Liver (tissue), 10 donors: ENCODE measurements at places on chromosomes 7 and 10.

- no peak for DNase-seq
Measured at GRCh38 chr7:148693651-148694050, 5.1 kb upstream of the CUL1 start.

- DNase-seq: no peak
Measured at GRCh38 chr10:15843695-15844094, 16.6 kb downstream of the MINDY3 start.

DNA sequence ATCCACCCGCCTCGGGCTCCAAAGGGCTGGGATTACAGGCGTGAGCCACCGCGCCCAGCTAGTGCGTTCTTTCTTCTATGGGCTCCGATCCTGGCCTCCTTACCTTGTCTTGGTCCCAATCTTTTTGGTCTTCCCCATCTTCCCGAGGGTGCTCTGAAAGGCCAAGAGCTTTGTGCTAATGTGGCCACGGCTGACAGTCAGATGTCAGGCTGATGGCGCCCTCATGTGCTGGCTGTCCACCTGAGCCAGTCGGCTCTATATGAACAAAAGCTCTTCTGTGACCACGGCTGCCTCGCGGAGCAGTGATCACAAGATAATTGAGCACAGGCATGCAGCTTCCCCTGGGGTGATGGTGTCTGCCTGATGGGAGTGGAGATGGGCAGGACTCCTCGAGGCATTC, 11.0 kb upstream of the AHCYL2 start:
- no peak for DNase-seq

DNA sequence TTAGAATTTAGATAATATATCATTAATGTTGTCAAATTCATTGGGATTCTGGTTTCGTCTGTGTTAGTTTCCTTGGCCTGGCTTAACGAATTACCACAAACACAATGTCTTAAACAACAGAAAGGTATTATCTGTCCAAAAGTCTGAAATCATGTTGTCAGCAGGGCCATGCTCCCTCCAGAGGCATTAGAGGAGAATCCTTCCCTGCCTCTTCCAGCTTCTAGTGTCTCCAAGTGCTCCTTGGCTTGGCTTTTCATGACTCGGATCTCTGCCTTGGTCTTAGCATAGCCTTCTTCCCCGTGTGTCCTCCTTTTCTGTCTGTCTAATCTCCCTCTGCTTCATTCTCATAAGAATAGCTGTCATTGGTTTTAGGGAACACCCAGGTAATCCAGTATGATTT, 482.5 kb downstream of the SEMA3D start:
- no peak for DNase-seq

- DNase-seq: no peak
Measured at GRCh38 chr10:103636492-103636891, 143.0 kb downstream of the NEURL1 start.

GRCh38 chr10:11298116-11298515, 280.4 kb downstream of the CELF2 start:
- DNase-seq: no peak

GRCh38 chr10:15472008-15472407, 100.9 kb upstream of the FAM171A1 start:
- no peak for DNase-seq

DNA sequence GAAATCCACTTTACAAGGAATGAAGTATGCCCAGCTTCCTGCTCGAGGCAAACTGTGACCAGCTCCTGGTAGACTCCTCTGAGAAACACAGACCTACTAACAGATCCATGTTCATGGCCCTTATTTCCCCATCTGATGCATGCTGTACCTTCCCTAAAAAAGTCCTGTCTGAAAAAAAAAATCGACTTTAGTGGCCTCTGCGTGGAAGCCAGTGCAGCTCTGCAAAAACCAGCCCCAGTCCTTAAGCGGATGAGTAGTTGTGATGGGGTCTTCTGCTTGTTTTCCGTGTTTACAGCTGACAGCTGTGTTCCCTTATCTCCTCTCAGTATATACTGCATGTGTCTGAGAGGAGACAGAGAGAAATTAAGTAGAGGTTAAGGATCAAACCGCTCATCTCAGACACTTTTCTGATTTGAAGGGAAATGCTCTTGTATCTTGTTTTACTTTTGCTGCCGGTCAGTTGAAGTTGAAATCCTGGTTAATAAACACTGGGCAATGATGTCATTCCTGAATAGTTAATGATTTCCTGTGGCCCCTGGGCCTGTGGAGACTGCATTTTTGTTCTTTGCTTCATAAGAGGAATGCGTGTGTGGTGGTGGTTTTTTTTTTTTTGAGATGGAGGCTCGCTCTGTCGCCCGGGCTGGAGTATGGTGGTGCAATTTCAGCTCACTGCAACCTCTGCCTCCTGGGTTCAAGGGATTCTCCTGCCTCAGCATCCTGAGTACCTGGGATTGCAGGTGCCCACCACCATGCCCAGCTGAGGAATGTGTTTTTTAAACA, 67.6 kb downstream of the DOCK1 start:
- DNase-seq: no peak

- DNase-seq: no peak
Measured at GRCh38 chr10:28988980-28989379, 299.9 kb upstream of the LYZL1 start.

DNA sequence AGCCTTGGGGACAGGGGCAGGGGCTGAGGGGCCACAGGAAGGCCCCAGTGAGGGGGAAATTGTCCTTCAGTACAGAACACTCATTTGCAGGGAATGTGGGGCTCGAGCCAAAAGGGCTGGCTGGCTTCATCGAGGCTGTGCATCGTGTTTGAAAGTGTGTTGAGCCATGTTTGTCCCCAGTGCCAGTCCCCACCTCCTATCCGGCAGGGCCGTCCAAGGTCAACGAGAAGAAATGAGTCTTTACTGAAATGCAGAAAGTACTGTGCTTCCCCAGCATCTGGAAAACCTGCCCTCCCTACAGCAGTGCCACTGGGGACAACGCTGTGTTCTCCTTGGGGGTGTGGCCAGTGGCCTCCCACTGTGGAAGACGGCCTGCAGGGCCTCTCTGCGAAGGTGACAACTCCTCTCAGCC, 214.1 kb downstream of the KLF6 start:
- DNase-seq: no peak

GRCh38 chr10:49001870-49002672, 62.4 kb upstream of the LRRC18 start:
- no peak for DNase-seq

GRCh38 chr10:125190414-125190813, 30.1 kb upstream of the CTBP2 start:
- DNase-seq: no peak

- no peak for DNase-seq
Measured at GRCh38 chr7:73963252-73963822, 64.6 kb upstream of the ELN start.

DNA sequence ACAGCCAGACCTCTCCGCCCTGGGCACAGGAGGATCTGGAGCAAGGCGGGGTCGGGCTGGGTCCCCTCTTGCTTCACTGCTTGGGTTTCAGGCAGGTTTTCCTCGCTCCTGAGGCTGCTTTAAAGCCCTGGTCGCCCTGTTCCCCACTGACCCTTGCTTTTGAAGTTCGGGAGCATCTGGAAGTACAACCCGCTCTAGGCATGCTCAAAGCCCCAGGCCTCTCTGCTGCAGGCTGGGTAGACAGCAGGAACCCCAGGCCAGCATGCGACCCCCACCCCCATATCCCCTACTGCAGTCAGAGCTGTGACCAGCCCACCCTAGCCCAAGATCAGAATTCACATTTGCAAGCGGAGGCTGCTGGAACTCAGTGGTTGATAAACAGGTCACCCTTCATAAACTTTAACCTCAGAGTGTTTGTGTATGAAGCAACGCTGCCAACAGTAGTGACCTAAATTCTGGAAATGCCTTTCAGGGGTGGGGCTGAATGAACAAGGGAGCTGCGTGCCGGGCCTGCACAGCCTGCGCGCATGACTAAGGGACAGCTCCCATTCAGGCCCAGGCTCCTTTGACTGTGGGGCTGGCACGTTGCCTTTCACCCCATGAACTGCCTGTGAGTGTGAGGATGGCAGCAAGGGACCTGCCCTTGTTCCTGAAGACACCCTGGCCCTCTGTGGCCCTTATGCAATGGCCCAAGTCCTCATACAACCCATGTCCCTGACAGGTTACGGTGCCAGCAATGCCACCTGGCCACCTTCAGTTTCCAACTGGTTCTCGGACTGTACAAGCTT, 52.5 kb downstream of the PROSER2 start:
- DNase-seq: peak; percentile 67

DNA sequence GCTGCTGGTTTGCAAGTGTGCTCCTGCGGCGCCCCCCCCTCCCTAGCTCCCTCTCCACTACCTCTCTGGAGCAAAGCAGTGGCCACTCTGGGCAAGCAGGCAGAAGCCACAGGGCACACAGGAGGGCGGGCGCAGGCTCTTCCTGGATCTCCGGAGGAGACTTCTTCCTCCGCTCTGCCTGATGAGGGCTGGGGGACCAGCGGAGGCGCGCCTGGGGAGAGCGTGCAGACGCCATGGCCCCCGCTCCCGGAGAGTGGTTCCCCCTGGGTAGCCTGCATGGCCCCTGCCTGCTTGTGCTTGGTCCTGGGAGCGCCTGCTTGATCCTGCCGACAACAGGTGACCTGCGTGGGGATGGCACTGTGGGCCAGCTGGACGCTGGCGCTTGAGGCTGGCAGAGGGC, 29.0 kb downstream of the ANKMY2 start:
- DNase-seq: no peak

DNA sequence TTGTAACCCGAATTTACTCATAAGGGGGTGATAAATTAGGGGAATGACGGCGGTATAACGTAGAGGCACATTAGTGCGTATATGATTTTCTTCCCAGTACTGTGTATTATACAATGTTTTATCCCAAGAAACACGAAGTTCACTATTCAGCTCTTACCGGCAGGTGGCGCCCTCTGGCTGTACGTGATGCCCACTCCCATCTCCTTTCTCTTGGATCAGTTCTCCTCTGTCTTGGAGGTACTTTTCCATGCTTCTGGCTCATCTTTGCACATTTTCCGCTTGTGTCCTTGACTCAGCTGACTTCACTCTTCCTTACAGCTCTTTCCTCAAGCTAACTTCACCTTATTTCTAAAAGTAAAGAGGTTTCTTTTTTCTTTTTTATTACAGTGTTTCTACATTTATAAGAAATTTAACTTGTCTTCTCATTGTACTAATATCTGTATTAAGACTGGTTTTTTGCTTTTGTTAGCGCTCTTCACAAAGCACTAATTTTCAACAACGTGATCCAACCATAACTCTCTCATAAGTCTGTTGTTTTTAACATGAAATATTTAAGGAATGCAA, 21.3 kb downstream of the TMEM176B start:
- peak; percentile 78 for DNase-seq

- DNase-seq: no peak
Measured at GRCh38 chr10:74683067-74683466, 143.3 kb upstream of the KAT6B start.

GRCh38 chr10:3764626-3765112, 20.3 kb downstream of the KLF6 start:
- no peak for DNase-seq

GRCh38 chr7:22698767-22699166, 28.2 kb upstream of the IL6 start:
- DNase-seq: no peak

GRCh38 chr7:1086588-1087464, 1.1 kb upstream of the GPER1 start:
- DNase-seq: peak; percentile 85
